Tongue (tissue), 3 donors: ENCODE measurements at places on chromosomes 2 and 18.

GRCh38 chr2:96539215-96539920 lies 2.8 kb downstream of the ARID5A start:
- no peak for DNase-seq

GRCh38 chr2:150486539-150487484 lies 655 bp downstream of the RND3 start:
- DNase-seq: peak; percentile 75

DNA sequence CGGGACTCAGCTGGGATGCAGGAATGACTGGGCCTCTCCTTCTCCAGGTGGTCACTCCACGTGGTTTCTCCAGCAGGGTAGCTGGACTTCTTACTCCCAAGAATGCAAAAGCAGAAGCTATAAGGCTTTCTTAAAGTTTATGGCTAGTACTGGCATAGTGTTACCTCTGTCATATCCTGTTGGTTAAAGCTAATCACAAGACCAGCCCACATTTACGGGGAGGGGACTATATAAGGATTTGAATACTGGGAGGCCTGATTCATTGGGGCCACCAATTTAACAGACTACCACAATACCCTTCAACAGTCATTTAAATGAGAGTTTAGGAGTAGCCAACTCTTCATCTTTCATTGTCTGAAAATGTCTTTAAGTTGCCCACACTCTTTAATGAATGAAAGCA lies 94.4 kb upstream of the TSPYL6 start:
- DNase-seq: no peak

DNA sequence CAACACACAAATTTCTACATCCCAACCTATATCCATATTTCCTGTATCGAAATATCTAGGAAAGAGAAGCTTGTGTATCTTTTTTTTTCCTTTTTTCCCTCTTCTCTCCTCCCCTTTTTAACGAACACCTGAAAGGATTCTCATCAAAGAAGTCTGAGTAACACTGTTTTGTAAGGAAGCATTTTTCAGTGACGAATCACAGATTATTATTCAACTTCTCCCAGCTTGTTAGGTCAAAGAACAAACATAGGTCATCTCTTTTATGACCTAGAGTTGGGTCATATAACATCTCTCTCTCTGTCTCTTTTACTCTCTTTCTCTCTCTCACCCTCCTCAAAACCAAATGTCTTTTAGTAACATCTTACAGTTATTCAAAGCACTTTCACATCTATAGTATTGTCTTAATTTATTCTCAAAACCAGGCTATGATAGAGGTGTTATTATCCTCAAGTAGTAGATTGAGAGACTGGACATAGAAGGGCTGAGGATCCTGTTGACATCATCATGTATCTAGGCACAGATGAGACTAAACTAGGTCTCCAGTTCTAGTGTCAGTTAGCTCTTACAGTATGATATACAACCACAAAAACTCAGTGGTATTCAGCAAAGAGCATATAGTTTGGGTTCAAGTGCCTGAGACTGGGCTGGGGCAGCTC lies 80.1 kb upstream of the SPOPL start:
- DNase-seq: no peak

- DNase-seq: no peak
These were observed 5.2 kb upstream of the MOB1A start for GRCh38 chr2:74183878-74184277.

DNA sequence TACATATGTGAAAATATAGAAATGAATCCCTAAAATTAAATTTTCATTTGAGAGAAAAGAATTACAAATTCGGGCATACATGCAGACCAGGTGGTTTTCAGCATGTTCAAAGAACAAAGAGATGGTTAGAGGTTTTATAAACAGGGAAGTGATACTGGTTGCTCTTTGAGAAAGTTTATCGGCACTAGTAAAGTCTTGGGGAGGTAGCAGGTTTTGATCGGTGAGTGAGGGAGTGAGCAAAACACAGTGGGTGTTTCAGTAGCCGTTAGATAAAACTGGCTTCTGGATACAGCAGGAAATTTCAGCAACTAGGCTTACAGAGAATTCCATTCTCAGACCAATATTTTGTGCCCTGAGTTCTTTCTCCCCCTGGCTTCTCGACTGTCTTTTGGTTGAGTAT lies 51.1 kb downstream of the DSC3 start:
- no peak for DNase-seq

- DNase-seq: no peak
These were observed 50.8 kb downstream of the TWIST2 start for GRCh38 chr2:238898534-238899281.
